Stimulated activated CD4-positive, alpha-beta T cell treated with anti-CD3 and anti-CD28 coated beads, Interleukin-1b, Interleukin-23, amount 100 ng/mL, for 1 hour (primary cell): ENCODE measurements at places on chromosomes 12 and 14.

- no peak for DNase-seq
Measured at GRCh38 chr14:23020143-23021128, 10.5 kb upstream of the C14orf93 start.

- no peak for DNase-seq
Measured at GRCh38 chr14:83280719-83281118, 1747.1 kb upstream of the SEL1L start.

DNA sequence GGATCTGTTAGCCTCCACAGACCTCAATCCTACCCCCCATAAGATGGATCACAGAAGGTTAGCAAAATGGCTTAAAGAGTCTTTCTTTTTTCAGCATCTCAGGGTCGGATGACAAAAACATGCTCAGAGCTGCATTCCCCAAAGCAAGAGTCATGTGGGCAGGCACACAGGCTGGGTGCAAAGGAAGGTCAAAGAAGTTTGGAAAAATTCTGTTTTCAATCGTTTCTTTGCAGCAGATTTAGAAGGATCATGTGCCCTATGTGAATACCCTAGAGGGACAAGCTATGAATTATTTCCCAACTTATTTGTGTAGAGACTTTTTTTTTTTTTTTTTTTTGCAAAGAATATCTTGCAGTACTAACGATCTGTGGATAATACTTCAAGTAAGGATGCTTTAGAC lies 845.4 kb downstream of the VRK1 start:
- no peak for DNase-seq

GRCh38 chr14:49314737-49315136 lies 271.4 kb downstream of the RPS29 start:
- DNase-seq = no peak
